Fibroblast of pulmonary artery (primary cell): ENCODE measurements at places on chromosomes 12 and 14.
A peak's percentile ranks its signal among the peaks of the same experiment; 100 is the strongest.

GRCh38 chr14:66381755-66382154 is 104.4 kb upstream of the CCDC196 start:
- DNase-seq, result no peak

GRCh38 chr12:124381456-124382296 is 86.8 kb downstream of the RFLNA start:
- DNase-seq, result peak; percentile 90

GRCh38 chr12:4745249-4745648 is 25.0 kb downstream of the GALNT8 start:
- DNase-seq, result no peak

DNA sequence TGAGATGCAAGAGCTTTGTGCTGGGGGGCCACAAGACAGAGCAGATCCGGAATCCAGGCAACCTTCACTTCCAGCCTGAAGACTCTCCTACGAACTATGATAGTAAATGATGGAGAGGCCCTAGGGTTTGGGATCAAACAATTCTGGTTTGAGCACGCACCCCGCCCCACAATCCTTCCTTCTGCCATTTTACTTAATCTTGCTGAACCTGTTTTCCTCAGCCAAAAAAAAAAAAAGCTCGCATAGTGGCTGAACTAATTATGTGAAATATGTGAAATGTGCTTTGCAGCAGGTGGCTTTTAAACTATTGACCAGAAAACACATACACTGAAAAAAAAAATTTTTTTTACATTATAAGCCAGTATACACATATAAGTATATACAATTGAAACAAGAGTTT is 667 bp upstream of the ITFG2 start:
- no peak for DNase-seq

DNA sequence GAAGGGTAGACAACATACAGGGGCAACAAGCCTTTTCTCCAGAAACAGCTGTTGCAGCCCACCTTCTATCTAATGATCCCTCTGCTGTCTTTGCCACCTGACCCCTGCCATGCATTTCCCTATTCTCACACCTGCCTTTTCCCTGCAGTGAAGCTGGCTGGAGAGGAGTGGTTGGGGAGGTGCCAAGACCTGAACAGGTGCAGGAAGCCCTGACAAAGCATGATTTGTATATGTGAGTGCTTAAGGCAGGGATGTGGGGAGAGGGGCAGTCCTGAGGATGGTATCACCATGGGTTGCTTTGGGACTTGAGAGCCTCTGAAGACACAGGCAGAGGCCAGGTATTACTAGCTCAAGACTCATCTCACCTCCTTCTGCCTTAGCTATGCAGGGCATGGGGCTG is 2.9 kb upstream of the PFDN5 start:
- DNase-seq, result no peak

GRCh38 chr12:67151886-67152285 is 117.3 kb upstream of the CAND1 start:
- no peak for DNase-seq

GRCh38 chr12:28507867-28508266 is 317.6 kb downstream of the CCDC91 start:
- no peak for DNase-seq

DNA sequence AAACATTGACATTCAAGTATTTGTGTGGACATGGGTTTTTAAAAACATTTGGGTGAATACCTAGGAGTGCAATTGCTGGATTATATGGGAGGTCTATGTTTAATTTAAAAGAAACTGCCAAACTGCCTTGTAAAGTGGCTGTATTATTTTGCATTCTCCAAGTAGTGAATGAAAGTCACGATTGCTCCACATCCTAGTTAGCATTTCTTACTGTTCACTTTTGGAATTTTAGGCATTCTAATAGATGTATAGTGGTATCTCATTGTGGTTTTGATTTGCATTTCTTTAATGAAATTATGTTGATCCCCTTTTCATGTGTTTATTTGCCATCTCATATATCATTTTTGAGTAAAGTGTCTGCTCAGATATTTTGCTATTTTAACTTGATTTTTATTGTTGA is 159.5 kb downstream of the FOXG1 start:
- no peak for DNase-seq

GRCh38 chr12:113285679-113286610 is 49.0 kb downstream of the SLC8B1 start:
- no peak for DNase-seq

DNA sequence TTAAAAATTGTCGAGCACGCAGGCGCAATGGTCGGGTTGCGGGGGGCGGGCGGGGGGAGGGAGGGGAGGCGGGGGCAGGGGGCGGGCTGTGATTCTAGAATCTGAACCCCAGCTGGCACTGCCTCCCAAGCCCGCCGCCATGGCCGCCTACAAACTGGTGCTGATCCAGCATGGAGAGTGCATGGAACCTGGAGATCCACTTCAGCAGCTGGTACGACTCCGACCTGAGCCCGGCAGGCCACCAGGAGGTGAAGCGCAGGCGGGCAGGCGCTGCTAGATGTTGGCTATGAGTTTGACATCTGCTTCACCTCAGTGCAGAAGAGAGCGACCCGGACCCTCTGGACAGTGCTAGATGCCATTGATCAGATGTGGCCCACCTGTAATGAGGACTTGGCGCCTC is 118.4 kb downstream of the NTN4 start:
- DNase-seq, result no peak

- DNase-seq, result no peak
Measured at GRCh38 chr14:94752591-94753436, 17.1 kb downstream of the GSC start.

- peak; percentile 95 for DNase-seq
Measured at GRCh38 chr14:101072945-101073597, 169.5 kb upstream of the RTL1 start.

DNA sequence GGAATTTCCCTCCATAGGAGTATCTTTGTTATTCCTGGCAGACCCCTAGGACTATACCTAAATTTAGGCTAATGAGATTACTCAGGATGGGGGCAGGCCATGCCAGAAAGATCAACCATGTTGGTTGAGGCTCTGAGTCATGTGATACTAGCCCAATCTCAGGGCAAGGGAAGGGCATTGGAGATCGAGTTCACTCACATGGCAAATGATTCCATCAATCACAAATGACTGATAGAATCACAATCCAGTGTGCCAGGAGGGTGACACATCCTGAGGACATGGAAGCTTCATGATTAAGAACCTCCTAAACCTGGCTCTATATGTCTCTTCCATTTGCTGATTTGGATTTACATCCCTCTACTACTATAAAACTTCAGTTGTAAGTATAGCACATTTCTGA is 182.3 kb downstream of the NTF3 start:
- no peak for DNase-seq

DNA sequence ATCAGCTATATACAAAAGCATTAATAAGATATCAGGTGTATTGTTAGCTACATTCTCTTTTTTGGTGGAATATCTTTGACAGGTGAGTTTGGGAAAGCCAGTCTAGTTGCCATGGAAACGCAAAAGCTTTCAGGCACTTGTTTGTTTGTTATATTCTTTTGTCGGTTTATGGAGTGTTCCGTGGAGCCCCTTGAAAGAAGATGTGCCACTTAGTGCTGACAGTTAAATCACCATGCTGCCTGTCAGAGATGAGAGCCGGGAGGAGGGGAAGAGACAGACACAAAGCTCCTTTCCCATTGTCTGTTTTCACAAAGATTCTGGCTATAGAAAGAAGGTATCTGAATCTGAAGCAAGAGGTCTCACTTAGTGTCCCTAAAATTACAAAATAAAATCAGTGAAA is 170.8 kb downstream of the SNAPC1 start:
- no peak for DNase-seq

GRCh38 chr14:104117341-104118005 is 20.9 kb upstream of the KIF26A start:
- no peak for DNase-seq

DNA sequence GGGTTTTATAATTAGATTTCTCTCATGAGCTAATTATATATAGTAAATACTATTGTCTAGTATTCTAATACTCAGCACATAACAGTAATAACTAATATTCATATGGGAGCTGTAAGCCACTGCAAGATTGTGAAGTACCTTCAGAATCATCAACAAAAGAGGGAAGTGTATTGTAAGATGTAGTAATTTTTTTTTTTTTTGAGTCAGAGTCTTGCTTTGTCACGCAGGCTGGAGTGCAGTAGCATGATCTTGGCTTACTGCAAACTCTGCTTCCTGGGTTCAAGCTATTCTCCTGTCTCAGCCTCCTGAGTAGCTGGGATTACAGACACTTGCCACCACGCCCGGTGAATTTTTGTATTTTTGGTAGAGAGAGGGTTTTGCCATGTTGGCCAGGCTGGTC is 3.1 kb downstream of the GPR33 start:
- DNase-seq, result no peak

DNA sequence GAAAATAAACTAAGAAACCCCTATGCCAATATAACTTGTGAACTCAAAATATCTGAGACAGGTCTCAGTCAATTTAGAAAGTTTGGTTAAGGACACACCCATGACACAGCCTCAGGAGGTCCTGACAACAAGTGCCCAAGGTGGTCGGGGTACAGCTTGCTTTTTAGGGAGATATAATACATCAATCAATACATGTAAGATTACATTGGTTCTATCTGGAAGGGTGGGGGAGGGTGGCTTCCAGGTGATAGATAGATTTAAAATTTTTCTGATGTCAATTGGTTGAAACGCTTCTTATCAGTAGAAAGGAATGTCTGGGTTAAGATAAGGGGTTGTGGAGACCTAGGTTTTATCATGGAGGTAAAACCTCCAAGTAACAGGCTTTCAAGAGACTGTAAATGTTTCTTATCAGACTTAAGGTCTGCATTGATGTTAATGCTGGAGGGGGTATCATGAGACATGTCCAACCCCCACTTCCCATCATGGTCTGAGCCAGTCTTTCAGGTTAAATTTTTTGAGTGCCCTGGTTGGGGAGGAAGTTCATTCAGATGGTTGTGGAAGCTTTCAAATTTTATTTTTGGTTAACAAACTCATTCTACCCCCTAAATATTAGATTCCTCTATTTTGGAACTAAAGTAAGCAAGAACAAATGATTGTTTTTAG is 82.0 kb upstream of the RASSF8 start:
- DNase-seq, result no peak

GRCh38 chr14:26401179-26401968 is 196.5 kb downstream of the NOVA1 start:
- DNase-seq, result no peak

GRCh38 chr12:2606186-2606910 is 188.4 kb upstream of the FKBP4 start:
- no peak for DNase-seq

DNA sequence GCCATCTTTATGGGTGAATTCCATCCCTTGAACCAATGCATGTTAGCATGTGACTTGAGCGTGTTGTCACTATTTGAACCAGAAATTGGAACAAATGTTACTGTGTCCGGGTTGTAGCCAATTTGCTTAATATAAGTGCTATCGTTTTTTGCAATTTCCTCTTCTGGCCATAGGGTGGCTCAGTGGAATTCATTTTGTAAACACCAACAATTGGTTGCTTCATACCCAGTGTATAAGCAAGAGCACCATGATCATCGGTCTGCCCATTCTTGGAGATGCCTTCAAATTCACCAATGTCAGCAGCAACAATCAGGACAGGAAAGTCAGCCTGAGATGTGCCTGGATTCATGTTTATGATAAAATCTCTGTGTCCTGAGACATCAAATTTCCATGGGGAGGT is 5.0 kb upstream of the NEDD1 start:
- no peak for DNase-seq

DNA sequence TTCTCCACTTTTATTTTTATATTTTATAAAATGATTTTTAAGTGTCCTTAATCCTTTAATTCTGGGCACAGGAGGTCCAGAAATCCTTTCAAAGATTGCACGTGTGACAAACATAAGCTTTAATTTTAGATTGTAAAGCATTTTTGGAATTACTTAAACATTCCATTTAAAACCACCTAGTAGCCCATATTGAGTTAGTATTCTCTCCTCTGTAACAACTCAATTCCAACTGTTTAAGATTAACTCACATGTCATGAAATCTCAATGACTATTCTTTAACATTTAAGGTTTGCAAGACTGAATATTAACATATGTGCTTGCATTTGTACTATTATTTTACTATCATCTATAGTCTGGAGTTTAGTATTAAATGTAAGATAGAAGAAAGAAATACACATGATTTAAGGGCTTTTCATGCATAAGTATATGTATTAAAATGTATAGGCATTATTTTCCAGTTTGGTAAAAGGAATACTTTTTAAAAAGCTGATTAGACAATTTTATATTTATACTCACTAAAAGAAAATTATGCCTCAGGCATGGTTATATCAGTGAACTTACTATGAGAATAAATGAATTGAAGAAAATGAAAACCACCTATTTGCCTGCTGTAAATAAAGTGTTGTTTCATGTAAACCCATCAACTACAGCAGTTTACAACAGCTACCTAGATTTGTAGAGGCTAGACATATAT is 776.9 kb downstream of the SLC6A15 start:
- DNase-seq, result no peak
